Thyroid gland (tissue), 4 donors: ENCODE measurements at places on chromosomes 1 and 21. TPM values are rescaled to one million over a fixed set of nuclear protein-coding genes. Genes with fewer than 3 reads are reported as not detected.
A peak's percentile ranks its signal among the peaks of the same experiment; 100 is the strongest.

DNA sequence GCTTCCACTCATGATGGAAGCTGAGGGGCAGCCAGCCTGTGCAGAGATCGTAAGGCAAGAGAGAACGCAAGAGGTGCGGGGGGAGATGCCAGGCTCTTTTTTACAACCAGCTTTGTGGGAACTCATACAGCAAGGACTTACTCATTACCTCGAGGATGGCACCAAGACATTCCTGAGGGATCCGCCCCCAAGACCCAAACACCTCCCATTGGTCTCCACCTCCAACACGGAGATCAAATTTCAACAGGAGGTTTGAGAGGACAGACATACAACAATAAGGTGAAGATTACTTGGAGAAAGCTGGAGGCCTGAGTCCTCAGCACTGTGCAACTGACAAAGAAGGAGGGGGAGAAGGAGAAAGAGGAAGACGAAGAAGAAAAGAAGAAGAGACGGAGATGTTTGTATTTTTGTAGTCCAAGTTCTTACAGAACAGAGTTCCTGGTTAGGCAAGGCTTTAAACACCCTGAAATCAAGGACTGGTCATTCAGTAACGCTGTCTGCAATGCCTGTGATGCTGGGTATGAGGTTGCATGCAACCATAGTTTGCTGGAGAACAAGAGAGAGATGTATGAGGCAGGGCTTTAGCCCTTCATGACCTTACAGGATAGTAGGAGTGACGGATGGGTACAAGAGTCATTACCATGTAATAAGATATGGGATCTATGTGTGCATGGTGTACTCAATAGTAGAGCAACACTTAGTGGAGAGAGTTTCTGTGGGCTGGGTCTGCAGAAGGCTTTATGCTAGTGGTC lies 19.7 kb upstream of the GALNT2 start:
- DNase-seq: no peak

GRCh38 chr1:35454176-35454575 lies 103.0 kb downstream of the KIAA0319L start:
- no peak for DNase-seq

DNA sequence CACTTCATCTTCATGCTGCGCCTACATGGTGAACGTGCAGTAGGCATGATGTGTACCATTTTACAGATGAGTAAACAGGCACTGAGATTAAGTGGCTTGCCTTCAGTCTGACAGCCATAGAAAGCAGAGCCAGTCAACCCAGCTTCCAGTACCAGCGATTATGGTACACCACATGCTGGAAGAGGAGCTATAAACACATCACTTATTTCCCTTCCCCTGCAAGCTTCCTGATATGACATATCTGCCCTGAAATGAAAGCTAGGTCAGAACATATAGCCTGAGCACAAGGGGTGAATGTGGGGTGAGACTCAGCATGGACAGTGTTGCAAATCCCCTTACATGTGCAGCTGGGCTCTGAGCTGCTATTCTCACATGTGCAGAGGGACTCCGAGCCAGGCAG lies 33.8 kb upstream of the IL20 start:
- no peak for DNase-seq

DNA sequence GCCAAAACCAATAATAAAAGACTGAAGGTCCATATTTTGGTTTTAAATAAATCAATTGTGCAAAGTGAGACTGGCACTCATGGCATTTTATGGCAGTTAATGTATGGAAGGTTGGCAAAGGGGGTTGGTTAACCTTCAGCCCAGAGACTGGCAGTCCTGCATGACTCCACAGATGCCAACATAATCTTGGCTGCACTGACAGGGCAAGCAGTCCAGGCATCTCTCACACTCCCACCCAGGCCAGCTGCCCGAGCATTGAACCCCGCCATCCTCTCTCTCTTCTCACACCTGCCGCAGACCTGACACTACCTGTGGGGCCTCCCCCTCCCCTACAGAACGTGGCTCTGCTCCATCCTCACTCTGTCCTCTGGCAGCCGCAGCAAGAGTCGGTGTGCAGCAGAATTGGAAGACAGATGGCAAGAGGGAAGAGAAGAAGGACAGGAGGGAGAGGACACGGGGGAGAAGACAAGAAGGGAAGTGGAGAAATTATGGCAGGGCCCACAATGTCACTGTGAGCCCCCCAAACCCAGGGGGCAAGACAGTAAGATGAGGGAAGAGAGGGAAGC lies 43.7 kb downstream of the ITPKB start:
- no peak for DNase-seq

- peak; percentile 7 for DNase-seq
Observed at GRCh38 chr21:26405735-26406361, 167.2 kb downstream of the CYYR1 start.

DNA sequence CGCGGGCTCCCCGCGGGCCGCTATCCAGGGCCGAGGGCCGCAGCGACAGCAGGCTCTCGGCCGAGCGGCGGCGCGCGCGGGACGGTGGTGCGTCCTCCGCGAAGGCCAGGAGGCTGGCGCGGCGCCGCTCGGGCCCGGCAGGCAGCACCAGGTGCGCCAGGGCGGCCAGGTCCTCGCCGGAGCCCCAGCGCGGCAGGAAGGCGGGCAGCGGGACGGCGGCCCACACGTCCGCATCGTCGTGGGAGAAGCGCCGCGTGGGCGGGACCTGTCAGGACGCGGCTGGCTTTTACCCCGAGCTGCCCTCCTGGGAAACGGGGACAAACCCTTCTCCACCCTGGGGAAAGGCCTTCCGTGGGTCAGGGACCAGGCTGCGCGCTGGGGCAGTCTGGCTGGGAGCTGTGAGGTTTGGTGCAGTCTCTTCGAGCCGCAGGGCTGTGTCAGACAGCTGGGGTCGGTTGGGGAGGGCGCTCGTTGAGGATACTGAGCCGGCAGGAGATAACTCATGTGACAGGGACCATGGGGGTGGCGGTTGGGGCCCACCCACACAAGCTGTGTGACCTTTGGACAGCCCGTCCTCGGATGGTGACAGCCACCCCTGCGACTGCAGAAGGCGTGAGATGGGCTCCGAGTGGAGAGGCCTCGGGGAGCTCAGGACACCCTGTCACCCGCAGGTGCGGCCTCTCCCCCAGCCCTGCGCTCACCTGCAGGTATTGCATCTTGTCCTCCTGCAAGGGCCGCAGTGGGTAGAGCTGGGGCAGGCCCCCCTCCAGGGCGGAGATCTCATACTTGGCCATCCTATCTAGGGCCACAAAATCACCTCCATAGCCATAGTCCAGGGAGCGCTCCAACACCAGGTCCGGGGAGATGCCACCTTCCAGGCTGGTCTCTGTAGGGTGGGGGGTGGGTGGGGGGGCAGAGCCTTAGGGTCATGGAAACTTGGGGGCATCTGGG lies 6.0 kb downstream of the HES3 start:
- no peak for DNase-seq

DNA sequence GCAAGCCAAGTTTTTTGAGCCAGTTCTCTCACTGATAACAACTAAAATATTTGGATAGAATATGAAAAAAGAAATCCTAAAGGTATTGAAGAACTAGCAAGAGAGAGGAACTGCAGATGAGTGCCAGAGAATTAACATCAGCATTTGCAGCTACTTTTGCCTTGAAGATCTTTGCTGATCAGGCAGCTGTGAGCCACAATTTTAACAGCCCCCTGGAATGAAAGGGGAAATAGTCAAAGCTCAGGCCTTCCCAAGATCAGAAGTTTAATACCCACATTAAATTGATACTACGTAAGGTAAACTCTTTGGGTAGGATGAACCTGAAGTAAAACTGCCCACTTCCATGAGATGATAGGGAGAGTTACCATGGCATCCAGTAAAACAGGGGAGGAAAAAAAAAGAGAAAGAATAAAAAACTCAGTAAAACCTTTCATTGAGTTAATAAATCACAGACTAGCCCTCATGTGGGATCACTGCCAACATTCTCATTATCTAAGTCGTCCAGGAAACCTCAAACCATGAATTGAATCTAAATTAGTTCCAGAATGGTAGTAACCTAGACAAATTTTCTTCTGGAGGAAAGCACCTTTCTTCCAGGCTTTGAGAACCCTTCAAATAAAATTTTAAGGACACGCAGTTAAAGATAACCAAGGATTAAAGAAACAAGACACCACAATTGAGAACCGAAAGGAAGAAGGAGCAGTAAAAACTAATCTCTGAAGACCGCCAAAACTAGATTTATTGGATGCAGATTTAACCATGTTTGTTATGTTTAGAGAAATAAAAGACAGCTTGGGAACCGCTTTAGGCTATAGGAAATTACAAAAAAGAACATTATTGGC lies 28.3 kb downstream of the SCP2 start:
- no peak for DNase-seq

GRCh38 chr1:219963432-219963831 lies 35.1 kb upstream of the SLC30A10 start:
- no peak for DNase-seq

- peak; percentile 37 for DNase-seq
Observed at GRCh38 chr1:156898161-156898566, 4.6 kb downstream of the PEAR1 start.

- no peak for DNase-seq
Observed at GRCh38 chr1:17648457-17649145, 106.5 kb upstream of the ACTL8 start.

- no peak for DNase-seq
Observed at GRCh38 chr1:229114315-229114714, 156.6 kb upstream of the RAB4A start.

DNA sequence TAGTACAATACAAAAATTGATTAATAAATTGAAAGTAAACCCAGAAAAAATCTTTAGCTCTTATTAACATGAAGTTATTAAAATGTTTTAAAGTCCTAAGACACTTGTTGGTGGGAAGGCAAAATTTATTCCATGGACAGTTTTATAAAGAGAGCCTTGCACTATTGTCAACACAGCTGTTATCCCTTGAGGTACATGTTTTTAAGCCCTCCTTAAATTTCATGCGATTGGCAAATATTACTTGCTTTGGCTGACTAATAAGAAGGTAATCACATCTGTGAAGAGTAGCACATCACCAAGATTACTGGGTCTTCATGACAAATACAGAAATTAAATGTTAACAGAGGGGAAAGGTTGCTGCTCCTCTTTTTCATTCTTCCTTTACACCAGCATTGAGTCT lies 611.1 kb downstream of the BRINP3 start:
- no peak for DNase-seq

DNA sequence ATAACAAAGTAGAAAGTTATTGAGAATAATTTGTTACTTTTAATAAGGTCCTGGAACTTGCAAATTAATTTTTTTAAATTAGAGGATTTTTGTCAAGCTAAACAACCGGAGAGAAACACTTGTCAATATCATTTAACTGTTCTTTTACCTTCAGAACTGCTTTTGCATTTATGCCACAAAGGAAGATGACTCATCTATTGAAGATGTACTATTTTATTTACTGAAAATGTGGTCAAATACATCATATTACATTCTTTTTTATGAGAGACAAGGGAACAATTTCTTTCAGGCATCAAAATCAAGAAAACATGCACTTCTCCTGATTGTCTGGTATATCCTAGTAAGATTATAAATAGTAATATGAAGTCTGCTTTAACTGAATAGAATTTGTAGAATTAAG lies 558.2 kb upstream of the PRMT6 start:
- no peak for DNase-seq

- DNase-seq: no peak
Observed at GRCh38 chr1:207626972-207627337, 18.0 kb upstream of the CR1L start.

- DNase-seq: no peak
Observed at GRCh38 chr1:47351305-47351704, 17.7 kb downstream of the CMPK1 start.

GRCh38 chr1:23720256-23720995 lies 22.8 kb upstream of the ELOA start:
- DNase-seq: no peak

DNA sequence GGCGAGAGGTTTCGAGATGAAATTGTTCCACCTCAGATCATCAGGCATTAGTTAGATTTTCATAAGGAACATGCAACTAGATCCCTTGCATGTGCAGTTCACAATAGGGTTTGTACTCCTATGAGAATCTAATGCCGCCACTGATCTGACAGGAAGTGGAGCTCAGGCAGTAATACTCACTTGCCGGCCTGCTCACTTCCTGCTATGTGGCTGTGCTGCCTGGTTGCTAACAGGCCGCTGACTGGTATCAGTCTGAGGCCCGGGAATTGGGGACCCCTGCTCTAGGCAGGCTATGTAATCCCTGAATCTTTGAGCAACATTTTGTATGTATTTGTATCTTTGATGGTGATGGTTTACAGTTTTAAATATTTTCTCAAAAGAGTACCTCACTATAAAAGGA lies 32.5 kb downstream of the XKR8 start:
- no peak for DNase-seq

- no peak for DNase-seq
Observed at GRCh38 chr1:245247801-245248200, 93.0 kb downstream of the KIF26B start.

DNA sequence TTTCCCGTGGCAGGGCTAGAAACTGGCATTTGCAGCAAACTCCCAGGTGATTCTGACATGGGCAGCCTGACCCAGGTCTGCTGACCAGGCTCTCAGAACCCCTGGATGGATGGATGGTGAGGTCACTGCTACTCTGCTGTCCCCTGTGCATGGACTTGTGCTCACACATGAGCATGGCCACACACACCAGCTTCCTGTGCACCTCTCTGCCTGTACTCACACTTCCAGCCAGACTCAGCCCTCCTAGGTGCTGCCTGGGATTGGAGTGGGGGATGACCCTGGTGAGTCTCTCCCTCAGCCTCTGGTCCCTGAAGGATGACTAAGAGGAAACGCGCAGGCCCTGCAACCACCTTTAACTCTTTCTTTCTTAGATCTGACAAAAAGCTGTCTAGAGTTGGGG lies 361.1 kb downstream of the HHAT start:
- DNase-seq: peak; percentile 52

GRCh38 chr1:93738075-93738622 lies 56.5 kb upstream of the BCAR3 start:
- DNase-seq: no peak

GRCh38 chr1:13583966-13584791 lies 547 bp downstream of the PDPN start:
- no peak for DNase-seq

DNA sequence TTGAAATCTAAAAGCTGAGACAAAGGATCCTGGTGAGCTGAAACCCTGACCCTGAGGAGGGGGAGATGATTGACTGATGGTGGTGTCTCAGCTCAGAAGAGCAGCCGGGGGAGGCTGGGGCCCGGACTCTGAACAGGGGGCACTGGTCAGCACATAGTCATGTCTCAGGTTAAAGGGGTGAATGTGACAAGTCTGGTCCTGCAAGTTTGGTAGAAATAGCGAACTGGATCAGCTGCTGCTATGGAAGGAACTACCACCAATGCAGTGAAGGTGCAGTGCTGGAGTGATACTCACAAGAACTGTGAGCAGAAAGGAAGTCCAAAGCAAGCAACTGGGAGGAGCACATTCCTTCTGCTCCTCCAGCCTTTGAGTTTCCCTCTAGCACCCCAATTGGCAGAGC lies 98.8 kb upstream of the SSX2IP start:
- DNase-seq: no peak

GRCh38 chr1:220184506-220184905 lies 87.7 kb downstream of the RAB3GAP2 start:
- DNase-seq: no peak

Gene TNFRSF25
- total RNA-seq: 2.2 TPM

Gene EPHB2
- total RNA-seq: 27.3 TPM

Gene RIPPLY3
- total RNA-seq: not detected

Gene SYTL1
- total RNA-seq: 23.9 TPM

Gene HCN3
- total RNA-seq: 1.5 TPM

Gene EFNA4
- total RNA-seq: 10.5 TPM

Gene PTPN22
- not detected for total RNA-seq

Gene IL20
- total RNA-seq: not detected

Gene MATN1
- total RNA-seq: 3.0 TPM

Gene FAM72A
- not detected for total RNA-seq

Gene OR2L3
- not detected for total RNA-seq

Gene CD52
- not detected for total RNA-seq

Gene TNFRSF1B
- 20.4 TPM for total RNA-seq
